ENCODE measurements at places on chromosomes 1 and 21. TPM values are rescaled to one million over a fixed set of nuclear protein-coding genes. Genes with fewer than 3 reads are reported as not detected.
A peak's percentile ranks its signal among the peaks of the same experiment; 100 is the strongest.

Gene GPR89A
- 50.5 TPM for total RNA-seq

DNA sequence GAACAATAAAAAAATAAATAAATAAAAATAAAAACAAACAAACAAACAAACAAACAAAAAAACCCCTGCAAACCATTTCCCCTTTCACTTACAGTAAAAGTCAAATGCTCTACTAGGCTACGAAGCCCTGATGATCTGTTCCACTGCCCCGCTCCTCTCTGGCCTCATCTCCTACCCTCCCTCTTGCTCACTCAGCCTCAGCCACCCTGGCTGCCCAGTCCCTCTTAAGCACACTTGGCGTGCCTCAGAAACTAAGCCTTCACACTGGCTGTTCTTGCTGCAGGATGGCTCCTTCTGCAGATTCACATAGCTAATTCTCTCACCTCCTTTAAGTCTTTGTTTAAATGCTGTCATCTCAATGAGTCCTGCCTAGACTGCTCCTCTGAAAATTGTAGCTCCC is 30.8 kb upstream of the UHMK1 start:
- H3K27me3 ChIP-seq = peaks cover 7% of the 10 kb centered on the region
- H3K4me3 ChIP-seq = no peak overlapping the region
- no peaks in the 10 kb centered on the region for H3K4me1 ChIP-seq
- H3K27ac ChIP-seq = no peak overlapping the region
- no peaks in the 10 kb centered on the region for H3K36me3 ChIP-seq
- DNase-seq = no peak

Gene CHI3L2
- 13.0 TPM for total RNA-seq

Gene TCEA3
- 1.3 TPM for total RNA-seq

- peaks cover 3% of the 10 kb centered on the region for H3K36me3 ChIP-seq
- peak overlapping the region; percentile 32 for H3K27ac ChIP-seq
- DNase-seq = no peak
- H3K4me1 ChIP-seq = peaks cover 22% of the 10 kb centered on the region
- no peaks in the 10 kb centered on the region for H3K27me3 ChIP-seq
Observed at GRCh38 chr1:3623441-3624199, 1.2 kb upstream of the TPRG1L start.

Gene MPZ
- total RNA-seq = 5.9 TPM

Gene SPRR4
- total RNA-seq = not detected

DNA sequence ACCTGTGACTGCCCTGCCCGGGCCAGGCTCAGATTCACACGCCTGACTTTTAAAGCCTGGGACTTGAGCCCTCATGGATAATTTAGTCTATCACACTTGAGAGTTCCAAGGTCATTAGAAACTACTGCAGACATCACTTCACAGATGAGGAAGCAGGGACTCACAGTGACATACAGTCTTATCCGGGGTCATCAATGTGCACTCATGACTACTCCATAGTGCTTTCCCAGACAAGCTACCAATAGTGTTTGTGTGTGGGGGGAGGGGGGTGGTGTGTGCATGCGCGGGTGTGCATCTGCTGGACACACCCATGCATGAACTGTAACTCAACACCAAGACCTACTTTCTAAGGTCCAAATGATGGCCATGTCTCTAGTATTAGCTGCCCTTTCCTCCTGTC is 16.1 kb upstream of the SLC5A9 start:
- no peaks in the 10 kb centered on the region for H3K36me3 ChIP-seq
- no peak overlapping the region for H3K27ac ChIP-seq
- H3K27me3 ChIP-seq = no peaks in the 10 kb centered on the region

Gene FMO2
- not detected for total RNA-seq

Gene INKA2
- 1.9 TPM for total RNA-seq
